SHP77 (cell line): ENCODE measurements at places on chromosomes 2 and 18.

DNA sequence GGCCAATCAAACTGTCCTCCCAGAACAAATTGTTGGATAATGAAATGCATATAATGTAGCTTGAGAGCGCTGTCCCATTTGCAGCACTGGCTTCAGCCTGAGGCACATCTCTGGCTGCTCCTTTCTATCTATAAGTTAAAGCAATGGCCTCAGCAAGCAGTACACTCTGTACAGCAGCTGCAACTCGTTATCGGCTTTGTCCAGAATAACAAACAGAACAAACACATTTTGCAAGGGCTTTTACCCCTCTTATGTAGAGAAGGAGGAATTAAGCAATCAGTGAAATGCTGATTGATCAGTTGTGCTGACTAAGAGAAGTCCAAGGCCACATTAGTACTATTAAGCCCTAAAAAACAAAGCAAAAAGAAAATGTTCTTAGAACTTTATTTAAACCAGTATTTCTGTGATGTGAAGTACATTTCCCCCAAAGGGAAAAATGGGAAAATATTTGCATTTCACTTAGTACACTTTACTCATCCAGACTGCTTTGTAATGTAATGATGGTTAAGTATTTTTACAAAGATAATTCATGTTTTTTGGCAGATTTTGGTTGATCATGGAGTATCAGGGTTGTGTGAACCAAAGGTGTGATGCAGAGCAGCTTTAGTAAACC, 15.0 kb upstream of the CPS1 start:
- DNase-seq = no peak

DNA sequence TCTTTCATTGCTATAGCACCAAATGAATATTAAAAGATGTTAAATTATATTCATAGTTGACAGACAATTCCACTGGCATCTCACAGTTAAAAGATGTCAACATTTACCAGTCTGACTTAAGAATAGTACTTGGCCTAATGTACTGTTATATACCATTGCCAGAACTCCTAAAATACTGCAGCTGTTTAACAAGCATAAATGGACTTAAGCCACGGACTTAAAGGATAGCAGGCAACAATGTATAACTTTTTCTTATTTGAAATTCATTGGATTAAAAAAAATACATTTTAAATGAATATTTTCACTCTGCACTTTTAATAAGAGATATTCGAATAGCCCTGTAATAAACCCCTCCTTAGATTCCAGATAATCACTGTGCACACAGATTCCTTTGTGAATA, 3.8 kb downstream of the TCF4 start:
- no peak for DNase-seq

GRCh38 chr18:44556296-44556695, 124.4 kb upstream of the SETBP1 start:
- DNase-seq = no peak

DNA sequence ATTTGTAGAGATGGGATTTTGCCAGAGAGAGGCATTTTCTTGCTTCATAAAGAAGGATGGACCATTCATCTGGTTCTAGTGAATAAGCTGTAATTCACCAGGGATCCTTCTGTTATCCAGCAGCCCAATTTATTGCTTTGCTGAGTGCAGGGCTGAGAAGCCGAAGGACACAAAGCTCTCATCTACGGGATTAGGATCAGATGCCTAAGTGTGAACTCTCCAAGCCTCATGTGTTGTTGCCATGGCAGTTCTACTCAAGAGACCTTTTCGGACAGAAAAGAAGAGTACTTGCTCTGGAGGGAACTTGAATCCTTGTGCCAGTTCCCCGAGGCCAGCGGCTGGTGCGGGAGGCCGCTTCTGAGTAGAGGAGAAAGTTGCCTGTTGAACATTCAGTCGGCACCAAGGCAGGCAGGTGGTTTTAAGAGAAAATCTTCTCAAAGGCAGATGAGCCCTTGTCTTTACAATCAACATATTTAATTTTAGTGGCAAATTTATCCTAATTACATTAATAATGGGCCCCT, 38.4 kb upstream of the MBP start:
- no peak for DNase-seq

GRCh38 chr2:98726205-98726604, 4.7 kb downstream of the MGAT4A start:
- no peak for DNase-seq

DNA sequence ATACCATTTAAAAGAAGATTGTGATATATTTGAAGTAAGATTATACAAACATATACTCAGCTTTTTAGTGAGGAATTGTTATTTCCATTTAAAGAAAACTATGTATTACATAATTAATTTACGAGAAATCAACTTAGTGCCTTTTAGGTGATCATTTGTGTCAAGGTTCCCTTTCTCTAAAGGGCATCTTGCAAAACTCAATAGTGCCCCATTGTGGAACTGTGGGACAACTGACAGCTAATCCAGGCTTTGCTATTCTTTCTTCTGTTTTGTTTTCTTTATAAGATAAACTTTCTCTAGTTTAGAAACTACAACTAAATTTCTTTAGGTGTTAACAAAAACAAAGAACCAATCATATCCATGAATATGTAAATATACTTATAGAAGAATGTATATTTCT, 24.3 kb upstream of the VIT start:
- DNase-seq = no peak

GRCh38 chr2:118990757-118991545, 49.0 kb downstream of the MARCO start:
- DNase-seq = no peak

DNA sequence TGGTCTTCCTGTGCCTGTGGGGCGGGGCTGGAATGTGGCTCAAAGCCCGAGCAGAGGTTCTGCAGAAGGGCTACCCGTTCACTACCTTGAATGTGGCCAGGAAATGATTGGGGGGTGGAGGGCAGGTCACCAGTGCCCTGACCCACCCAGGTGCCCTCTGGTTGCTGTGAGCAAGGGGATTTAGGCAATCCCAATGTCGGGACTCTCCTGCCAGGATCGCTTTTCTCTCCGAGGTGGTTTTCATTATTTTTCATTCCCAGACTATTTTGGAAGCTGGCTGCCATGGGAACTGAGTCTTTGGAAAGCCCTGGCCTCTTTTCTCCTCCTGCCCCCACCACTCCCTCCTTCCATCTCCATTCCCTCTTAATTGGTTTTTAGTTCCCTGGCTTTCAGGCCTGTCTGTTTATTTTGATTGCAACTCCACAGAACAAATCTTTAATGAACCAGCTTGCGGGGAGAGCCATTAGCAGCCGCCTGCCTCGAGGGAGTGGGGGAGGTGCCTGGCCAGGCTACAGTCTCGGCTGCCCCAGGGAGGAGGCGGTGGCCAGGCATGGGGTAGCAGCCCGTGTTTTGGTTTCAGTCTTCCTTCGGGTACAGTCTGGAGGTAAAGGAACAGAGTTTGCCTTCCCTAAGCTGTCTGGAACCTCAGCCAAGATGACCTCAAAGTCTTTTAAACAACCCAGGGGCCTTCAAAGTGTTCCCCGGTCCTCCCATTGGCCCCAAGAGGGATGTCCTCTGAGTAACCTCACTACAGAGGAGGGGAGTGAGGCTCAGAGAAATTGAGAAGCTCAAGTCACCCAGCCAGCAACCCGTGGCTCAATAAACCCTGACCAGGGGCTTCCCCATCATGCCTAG, 114.4 kb upstream of the HAAO start:
- no peak for DNase-seq
